ENCODE measurements at places on chromosomes 6 and 20.

GRCh38 chr20:58568126-58568482, 52.9 kb upstream of the APCDD1L start:
- no peak for DNase-seq

DNA sequence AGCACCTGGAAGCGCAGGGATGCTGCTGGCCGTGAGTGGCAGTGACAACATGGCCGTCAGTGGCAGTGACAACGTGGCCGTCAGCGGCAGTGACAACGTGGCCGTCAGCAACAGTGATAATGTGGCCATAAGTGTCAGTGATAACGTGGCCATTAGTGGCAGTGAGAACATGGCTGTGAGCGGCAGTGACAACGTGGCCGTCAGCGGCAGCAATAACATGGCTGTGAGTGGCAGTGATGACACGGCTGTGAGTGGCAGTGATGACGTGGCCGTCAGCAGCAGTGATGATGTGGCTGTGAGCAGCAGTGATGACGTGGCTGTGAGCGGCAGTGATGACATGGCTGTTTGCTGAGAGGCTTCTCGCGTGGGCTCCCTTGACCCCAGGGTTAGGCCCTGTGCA, 169.8 kb downstream of the ERMARD start:
- DNase-seq = no peak

GRCh38 chr20:41054070-41054846, 25.6 kb downstream of the TOP1 start:
- DNase-seq = no peak

GRCh38 chr6:167546611-167547327, 221.9 kb downstream of the TTLL2 start:
- DNase-seq = no peak

GRCh38 chr6:143701349-143702234, 23.8 kb downstream of the PHACTR2 start:
- DNase-seq = no peak

- DNase-seq = no peak
Observed at GRCh38 chr6:163180874-163181541, 233.5 kb upstream of the QKI start.

DNA sequence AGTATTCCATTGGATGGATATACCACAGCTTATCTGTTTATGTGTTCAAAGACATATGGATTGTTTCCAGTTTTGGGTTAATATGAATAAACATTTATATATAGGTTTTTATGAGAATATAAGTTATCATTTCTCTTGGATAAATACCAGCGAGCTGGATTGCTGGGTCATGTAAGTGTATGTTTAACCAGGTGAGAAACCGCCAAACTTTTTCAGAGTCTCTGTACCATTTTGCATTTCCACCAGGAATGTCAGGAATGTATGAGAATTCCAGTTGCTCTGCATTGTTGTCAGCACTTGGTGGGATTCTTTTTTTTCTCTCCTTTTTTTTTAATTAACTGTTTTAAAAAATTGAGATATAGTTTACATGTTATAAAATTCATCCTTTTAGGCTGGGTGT, 52.1 kb downstream of the PHF20 start:
- DNase-seq = no peak

- DNase-seq = peak; percentile 68
Observed at GRCh38 chr6:33276864-33277662, at the start of gene B3GALT4. TSS of gene B3GALT4 (plus strand) at chr6:33277123. CDS start at chr6:33277420, 297 bp downstream.

DNA sequence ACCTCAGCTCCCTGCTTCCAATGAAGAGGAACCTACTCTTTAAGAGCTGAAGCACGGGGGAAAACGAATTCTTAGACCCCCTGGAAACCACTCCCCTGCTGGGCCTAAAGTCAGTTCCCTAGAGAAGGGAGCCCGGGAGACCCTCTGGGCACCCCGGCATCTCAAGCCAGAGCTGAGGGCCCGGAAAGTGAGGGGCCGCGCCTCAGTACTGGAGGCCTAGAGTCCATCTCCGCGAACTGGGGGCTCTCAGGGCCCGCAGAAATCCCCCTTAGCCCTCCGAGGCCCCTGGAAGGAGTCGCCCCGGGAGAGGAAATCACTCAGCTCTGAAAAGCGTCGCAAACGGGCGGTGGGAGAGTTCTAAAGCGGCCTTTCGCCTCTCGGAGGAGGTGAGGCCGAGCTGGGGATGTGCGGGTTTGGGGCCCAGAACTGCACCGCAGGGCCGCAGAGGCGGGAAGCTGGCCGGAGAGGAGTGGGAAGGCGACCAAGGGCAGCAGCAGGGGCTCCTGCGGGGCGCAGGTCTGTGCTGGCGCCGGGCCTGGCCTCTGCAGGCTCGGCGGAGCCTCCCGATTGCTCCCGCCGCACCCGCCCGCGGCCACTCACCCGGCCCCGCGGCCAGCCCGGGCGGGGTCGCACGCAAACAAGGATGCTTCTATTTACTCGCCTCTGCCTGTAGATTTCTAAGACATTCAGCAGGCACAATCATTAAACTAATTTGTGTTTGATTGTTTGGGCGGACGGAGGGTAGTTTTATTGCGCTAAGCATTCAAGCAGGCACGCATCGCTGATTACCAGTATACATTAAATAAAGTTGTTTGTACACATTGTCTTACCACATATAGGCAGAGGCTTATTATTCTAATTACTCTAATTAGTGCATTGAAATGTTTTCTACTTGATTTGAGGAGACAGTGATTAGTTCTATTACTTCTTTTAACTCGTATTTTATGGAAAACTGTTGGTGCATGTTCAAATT, 9.2 kb downstream of the POU3F2 start:
- DNase-seq = no peak

DNA sequence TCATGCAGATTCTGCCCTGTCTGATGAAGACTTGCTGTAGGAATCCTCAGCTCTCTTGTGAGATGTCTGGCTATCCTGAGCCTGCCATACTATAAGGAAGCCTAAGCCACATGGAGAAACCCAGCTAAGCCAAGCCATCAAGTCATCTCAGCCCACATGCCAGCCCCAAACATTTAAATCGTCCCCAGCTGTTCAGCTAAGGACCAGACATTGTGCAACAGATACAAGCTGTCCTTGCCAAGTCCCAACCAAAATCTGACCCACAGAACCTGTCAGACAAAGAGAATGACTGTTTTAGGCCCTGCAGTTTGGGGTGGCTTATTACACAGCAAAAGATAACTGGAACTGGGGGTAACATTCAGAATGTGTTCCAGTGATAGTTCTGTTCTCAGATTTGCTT, 36.8 kb upstream of the FOXC1 start:
- DNase-seq = no peak

GRCh38 chr20:34884260-34884659, 7.8 kb downstream of the ACSS2 start:
- no peak for DNase-seq

- no peak for DNase-seq
Observed at GRCh38 chr6:150676772-150677171, 77.1 kb downstream of the PLEKHG1 start.

DNA sequence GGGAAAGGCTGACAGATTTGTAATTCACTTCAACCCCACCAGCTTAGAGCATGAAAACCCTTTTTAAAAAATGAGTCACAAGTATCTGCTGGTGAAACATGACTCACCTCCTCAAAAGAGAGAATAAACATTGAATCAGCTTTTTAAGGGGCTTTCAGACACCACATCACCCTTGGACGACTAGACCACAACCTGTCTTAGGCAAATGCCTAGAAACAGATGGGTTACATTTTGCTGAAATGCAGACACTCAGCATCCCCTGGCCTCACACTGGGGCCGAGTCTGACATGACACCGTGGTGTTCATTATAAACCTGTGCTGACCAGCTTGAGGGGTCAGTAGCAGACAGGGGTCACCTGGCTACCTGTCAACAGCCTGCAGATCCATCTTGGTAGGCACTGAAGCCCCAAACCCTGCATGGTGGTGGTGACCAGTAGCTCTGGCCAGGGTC, 175.3 kb upstream of the CST7 start:
- DNase-seq = no peak
